ENCODE measurements at places on chromosomes 7 and 10.
A peak's percentile ranks its signal among the peaks of the same experiment; 100 is the strongest.

- no peak overlapping the region for H3K27ac ChIP-seq
- H3K27me3 ChIP-seq: no peaks in the 10 kb centered on the region
- H3K4me1 ChIP-seq: no peaks in the 10 kb centered on the region
- H3K4me3 ChIP-seq: no peak overlapping the region
- no peak for DNase-seq
Observed at GRCh38 chr7:18505870-18506460, 10.4 kb downstream of the HDAC9 start.

DNA sequence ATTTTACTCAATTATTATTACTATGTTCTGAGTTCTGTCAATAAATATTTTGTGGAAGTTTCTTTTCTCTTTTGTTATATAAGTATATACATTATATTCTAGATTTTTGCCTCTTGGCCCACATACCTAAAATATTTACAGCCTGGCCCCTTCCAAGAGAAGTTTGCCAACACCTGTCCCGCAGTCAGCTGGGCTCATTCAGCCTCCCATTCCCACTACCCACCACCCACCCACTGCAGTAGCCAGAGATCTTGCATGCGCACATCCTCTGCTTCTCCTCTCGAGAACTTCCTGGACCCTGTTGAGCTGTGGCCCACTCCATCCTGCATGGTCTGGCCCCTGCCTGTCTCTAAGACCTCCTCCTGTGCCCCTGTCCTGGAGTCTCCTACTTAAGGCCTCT lies 33.6 kb downstream of the WIPF3 start:
- H3K4me1 ChIP-seq: no peaks in the 10 kb centered on the region
- H3K4me3 ChIP-seq: no peak overlapping the region
- no peaks in the 10 kb centered on the region for H3K27me3 ChIP-seq
- no peaks in the 10 kb centered on the region for H3K36me3 ChIP-seq

DNA sequence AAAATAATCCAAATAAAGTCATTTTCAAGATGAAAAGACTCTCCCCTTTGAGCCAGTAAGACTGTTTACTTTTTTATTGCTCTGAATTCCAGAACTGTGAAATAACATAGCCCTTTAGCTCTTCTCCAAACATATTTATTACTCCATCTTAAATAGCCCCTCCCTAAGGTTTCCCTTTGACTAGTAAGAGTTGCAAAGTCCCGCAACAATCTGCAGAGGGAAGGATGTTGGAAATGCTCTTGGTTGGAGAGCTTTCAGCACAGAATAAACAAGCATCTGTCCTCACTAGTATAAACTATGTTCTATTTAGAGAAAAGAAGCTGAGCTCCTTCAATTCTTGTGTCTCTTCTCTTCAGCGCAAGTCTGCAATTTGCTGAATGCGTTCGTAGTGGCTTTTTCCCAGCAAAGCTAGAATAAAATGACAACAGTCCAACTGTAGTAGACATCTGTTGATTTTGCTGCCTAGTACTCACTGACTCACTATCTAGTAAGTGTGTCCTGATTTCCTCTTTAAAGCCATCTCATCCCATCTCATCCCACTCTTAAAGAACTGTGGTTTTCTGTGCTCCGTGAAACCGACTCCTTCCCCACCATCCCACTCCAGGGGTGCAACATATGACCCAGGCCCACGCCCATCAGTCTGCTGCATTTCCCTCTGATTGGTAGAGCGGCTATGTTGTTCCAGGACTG lies 104.0 kb downstream of the FAM107B start:
- no peak for DNase-seq
- no peaks in the 10 kb centered on the region for H3K4me1 ChIP-seq
- H3K36me3 ChIP-seq: no peaks in the 10 kb centered on the region
- no peak overlapping the region for H3K27ac ChIP-seq
- H3K4me3 ChIP-seq: no peak overlapping the region
- H3K27me3 ChIP-seq: no peaks in the 10 kb centered on the region

GRCh38 chr7:158821171-158822031 lies 7.9 kb downstream of the ESYT2 start:
- H3K27ac ChIP-seq: peak overlapping the region; percentile 51
- H3K4me1 ChIP-seq: peaks cover 95% of the 10 kb centered on the region
- peak; percentile 48 for DNase-seq

DNA sequence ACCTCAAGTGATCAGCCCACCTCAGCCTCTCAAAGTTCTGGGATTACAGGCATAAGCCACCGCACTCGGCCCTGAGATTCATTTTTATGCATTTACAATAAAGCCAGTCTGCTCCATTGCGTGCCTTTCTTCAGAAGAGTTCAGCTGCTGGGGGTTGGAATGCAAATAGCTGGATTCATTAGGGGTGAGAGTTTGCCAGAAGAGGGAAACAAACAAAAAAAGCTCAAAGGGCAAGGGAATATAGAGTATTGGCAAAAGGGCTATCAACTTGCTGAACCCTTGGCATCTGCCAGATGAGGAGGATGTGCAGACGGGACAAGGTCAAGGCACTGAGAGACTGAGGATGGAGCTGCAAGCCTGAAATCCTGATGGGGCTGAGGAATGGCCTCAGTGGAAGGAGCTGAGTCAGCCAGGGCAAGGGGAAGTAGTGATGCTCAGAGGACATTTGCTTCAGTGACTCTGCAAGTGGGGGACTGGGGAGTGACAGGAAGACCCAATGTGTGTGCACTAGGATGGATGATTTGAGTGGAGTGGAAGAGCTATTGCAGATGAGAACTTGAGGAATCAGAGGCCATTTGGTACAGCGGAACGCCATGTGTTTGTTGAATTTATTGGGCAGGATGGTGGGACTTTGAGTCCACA lies 75.0 kb upstream of the ARMC3 start:
- DNase-seq: no peak
- no peak overlapping the region for H3K4me3 ChIP-seq
- no peak overlapping the region for H3K27ac ChIP-seq
- H3K4me1 ChIP-seq: no peaks in the 10 kb centered on the region
- no peaks in the 10 kb centered on the region for H3K27me3 ChIP-seq

DNA sequence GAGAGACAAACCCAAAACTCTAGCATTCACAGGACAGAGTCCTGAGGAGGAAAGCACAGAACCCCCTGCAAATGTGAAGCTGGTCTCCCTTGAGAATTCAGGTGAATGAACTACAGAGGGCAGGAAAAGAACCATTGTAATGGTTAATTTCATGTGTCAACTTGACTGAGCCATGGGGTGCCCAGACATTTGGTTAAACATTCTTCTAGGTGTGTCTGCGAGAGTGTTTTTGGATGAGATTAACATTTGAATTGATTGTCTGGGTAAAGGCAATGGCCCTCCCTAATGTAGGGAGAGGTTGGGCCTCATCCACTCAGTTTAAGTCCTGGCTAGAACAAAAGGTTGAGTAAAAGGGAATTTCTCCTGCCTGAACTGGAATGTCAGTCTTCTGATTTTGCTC lies 15.7 kb upstream of the CDK1 start:
- H3K27me3 ChIP-seq: no peaks in the 10 kb centered on the region
- H3K36me3 ChIP-seq: no peaks in the 10 kb centered on the region
- H3K4me3 ChIP-seq: no peak overlapping the region

GRCh38 chr7:43791-44540 lies 148.4 kb upstream of the FAM20C start:
- no peak overlapping the region for H3K27ac ChIP-seq
- H3K4me1 ChIP-seq: no peaks in the 10 kb centered on the region
- peaks cover 11% of the 10 kb centered on the region for H3K27me3 ChIP-seq
- DNase-seq: no peak

GRCh38 chr7:8327199-8327598 lies 65.2 kb upstream of the ICA1 start:
- H3K4me1 ChIP-seq: no peaks in the 10 kb centered on the region
- DNase-seq: no peak
- H3K27ac ChIP-seq: no peak overlapping the region
- H3K4me3 ChIP-seq: no peak overlapping the region

- no peaks in the 10 kb centered on the region for H3K36me3 ChIP-seq
- no peaks in the 10 kb centered on the region for H3K4me1 ChIP-seq
- no peak overlapping the region for H3K4me3 ChIP-seq
- H3K27me3 ChIP-seq: no peaks in the 10 kb centered on the region
- no peak overlapping the region for H3K27ac ChIP-seq
- no peak for DNase-seq
Observed at GRCh38 chr7:113730309-113730955, 188.4 kb downstream of the PPP1R3A start.

DNA sequence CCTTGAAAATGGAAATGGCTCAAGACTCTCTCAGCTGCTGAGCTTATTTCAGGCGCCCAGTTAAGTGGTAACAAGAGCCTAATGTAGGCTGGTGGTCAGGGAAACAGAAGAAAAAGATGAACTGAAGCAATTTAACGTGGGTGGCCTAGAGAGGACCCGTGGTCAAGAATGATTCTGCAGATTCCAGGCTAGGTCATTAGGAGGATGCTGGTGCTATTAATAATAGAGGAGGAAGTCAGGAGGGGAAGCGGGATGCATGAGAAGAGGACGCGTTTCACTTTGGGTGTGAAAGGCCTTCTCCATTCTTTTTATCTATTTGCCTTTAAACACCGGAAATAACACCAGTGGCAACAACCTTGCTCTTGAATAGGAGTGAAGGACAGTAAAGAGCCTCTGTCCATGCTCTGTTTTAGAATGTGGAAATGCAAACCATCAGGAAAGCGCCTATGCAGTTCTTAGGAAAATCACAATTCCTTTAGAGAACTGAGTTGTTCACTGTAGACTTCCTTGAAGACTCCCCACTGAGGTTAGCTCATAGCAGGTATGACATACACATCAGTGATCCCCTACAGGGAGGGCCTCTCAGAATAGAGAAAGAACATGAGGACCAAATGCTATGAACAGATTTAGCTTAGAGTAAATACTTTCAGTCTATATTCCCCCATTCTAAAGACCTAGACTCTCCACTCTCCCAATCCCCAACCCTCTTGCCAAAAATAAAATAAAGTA lies 8.6 kb downstream of the LIPA start:
- DNase-seq: no peak
- H3K4me1 ChIP-seq: peaks cover 3% of the 10 kb centered on the region
- H3K27me3 ChIP-seq: no peaks in the 10 kb centered on the region
- H3K36me3 ChIP-seq: peaks cover 5% of the 10 kb centered on the region
- no peak overlapping the region for H3K4me3 ChIP-seq
- H3K27ac ChIP-seq: no peak overlapping the region

Measured in CD4-positive, alpha-beta memory T cell (primary cell).